ENCODE measurements at places on chromosomes 16 and 17. TPM values are rescaled to one million over a fixed set of nuclear protein-coding genes. Genes with fewer than 3 reads are reported as not detected.

The CACNG3 gene
- total RNA-seq, result not detected

DNA sequence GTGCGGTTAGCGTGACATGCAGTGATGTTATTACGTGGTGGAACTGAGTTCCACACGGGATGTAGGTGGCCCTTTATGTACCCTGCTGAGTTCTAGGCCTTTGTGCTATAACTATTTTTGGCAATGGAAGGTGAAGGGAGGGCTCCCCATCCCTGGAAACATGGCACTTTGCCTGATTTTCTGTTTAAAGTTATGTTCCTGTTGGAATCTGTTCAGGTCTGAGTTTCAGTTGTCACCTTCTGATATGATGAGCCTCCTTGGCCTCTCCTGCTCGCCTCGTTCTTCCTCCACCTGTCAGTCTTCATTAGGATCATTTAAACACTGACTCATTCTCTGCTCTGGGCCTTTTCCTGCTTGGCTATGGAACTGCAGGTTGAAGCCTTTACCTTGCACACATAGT, 200.6 kb downstream of the FTO start:
- no peak for DNase-seq

The ENPP7 gene
- 0.23 TPM for total RNA-seq

GRCh38 chr16:30491744-30492308, 19.3 kb downstream of the ITGAL start:
- DNase-seq, result peak; percentile 72

- no peak for DNase-seq
Observed at GRCh38 chr17:46764709-46765401, 53.6 kb downstream of the WNT3 start.

GRCh38 chr17:67449065-67449464, 72.0 kb downstream of the PITPNC1 start:
- no peak for DNase-seq

GRCh38 chr16:88403794-88404581, 21.2 kb downstream of the ZNF469 start:
- DNase-seq, result no peak

DNA sequence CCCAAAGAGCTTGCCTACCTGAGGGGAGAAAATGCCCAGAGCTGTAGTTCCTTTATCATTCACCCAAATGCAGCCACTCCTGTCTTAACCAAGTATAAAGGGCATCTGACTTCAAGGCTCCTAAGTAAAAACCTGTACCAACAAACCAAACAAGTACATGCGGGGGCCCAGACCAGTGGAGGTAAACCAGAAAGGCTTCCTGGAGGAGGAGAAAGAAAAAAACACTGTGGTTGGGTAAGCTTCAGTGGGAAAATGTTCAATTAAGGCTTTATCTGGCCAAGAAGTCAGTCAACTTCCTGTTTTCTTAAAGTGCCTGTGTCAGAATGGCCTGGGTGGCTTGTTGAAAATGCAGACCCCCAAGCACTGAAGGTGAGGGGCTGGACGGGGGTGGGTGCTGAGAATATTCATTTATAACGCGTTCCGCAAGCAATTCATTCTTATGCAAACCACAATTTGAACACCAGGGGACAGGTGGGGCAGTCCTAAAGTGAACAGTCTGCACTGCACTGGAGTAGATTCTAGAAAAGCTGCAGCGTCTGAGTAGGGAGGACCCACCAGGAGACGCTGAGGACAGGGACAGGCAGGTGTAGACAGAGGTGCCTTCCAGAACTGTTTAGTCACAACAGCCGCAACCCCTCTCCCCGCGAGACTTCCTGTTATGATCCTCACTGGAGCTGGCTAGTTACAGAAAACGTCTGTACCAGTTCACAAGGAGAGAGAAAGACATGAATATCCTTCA, 467.1 kb downstream of the SOX9 start:
- DNase-seq, result no peak

DNA sequence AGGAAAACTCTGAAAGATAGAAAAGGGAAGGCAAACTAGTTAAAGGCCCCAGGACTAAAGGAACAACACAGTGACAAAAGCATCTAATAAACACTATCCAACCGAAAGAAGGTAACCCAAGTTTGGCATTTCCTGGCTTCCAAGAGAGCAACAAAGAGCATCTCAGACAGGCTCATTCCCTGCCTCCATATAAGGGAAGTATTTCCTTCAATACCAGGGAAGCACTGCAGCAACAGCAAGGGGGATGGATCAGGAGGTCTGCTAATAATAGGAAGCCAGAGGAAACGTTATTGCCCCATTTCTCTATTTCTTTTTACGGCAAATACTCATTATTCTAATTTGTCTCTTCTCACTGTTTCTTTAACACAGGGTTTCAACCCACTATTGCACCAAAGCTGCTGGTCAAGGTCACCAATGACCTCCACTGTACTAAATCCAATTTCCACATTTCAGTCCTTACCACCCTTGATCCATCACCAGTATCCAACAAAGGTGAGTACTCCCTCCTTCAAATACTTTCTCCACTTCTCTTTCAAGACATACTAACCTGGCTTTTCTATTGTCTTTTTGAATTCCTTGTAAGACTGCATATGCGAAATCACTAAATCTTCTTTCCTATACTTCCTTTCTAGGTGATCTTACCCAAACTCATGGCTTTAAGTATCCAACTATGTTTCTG, 86.1 kb downstream of the KANSL1 start:
- DNase-seq, result no peak

DNA sequence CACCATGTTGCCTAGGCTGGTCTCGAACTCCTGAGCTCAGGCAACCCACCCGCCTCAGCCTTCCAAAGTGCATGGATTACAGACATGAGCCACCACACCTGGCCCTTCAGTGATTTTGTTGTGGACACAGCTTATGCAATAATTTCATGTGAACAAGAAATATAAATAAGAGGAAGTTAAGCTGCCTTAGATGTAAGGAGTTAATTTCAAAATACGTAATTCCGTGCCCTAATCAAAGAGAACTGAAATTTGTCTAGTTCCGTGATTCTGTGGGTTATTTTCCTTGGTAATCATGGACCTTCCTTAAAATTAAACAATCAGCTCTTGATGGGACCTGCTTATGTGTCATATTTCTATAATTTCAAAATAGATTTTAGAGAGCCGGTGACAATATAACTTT, 11.9 kb downstream of the TVP23A start:
- DNase-seq, result no peak
